ENCODE measurements at places on chromosomes 4 and X. TPM values are rescaled to one million over a fixed set of nuclear protein-coding genes. Genes with fewer than 3 reads are reported as not detected.
A peak's percentile ranks its signal among the peaks of the same experiment; 100 is the strongest.

The SHROOM4 gene
- 16.0 TPM for total RNA-seq

The GABRQ gene
- not detected for total RNA-seq

The SMIM10L2A gene
- 0.63 TPM for total RNA-seq

The MAGEA8 gene
- not detected for total RNA-seq

The HSFX3 gene
- not detected for total RNA-seq

DNA sequence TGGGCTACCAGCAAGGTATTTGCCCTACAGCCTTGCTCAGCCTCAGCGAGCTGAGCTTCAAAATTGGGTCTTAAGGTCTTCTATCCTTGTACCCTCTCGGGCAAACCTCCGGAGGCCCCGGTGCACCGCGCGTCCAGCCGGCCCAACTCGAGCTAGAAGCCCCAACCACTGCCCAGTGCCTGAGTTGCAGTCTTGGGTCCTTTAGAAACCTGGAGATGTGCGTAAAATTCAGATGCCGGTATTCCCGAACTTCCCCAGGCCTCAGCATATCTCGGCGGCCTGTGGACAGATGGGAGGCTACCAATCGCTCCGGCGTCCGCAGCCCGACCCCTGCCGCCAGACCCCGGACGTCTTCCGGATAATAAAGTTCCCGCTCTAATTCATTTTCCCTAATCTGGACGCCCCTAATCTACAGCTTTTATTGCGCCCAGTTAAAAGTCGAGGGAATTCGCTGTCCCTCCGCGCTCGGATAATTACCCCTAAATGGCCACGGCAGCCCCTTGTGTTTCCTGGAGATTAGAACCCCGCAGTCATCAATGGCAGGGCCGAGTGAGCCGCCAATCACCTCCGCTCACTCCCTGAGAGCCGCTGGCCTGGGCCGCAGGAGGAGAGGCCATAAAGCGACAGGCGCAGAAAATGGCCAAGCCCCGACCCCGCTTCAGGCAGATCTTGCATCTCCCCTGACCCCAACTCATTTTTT, 1.5 kb upstream of the MSX1 start:
- DNase-seq, result no peak

DNA sequence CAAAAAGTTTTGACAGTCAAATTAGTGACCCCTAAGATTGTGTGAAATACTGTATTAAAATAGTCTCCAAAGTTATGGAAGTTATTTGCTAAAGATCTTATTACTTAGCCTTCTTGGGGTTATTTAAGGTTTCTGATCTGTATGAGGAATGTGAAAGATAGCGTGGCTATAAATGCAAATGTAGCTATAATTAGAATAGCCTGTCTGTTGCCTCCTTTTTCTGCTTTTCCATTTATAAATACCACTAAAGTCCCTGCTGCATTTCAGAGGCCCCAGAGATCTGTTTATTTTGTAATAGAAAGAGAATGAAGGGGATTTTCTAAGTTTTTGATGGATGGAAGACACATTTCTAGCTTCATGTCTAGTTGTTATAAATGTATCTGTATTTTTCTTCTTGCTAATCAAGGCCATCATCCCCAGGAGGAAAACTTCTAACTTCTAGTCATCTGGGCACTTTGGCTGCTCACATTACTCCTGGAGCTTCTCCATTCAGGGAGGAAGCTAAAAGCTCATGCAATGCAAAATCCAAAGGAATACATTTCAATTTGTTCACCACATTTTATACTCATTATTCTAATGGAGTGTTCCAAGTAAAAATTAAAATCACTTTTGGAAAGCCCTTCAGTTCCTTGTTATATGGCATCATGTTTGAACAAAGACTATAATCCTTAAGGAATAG, 73.9 kb downstream of the INTS12 start:
- DNase-seq, result no peak

GRCh38 chr4:88102026-88102425, 56.4 kb downstream of the ABCG2 start:
- no peak for DNase-seq

- DNase-seq, result no peak
These were observed 460.8 kb downstream of the TMA16 start for GRCh38 chr4:163955288-163955687.

- DNase-seq, result no peak
These were observed 37.7 kb upstream of the NUDT6 start for GRCh38 chr4:122959981-122960610.

DNA sequence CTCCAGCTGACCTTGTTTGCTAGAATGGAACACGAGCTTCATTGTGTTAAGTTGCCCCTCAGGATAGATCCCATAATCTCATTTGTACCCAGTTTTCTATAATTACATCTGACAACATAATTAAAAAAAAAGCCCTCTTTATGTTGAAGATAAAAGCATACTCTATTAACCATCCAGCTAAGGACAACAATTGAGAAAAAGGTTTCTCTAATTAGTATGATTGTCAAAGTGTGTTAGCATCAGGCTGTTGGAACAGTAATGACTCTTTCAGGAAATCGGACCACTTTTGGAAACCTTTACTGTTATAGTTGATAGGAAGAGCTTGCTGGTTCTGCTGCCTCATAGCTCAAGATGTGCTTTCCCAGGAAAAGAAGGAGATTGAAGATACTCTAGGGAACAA, 172.6 kb downstream of the FHIP1A start:
- DNase-seq, result no peak

- DNase-seq, result no peak
These were observed 23.1 kb downstream of the DACH2 start for GRCh38 chrX:86171366-86171765.

- no peak for DNase-seq
These were observed 199.0 kb upstream of the MAMLD1 start for GRCh38 chrX:150163956-150164726.

- no peak for DNase-seq
These were observed 1683.1 kb upstream of the ADGRL3 start for GRCh38 chr4:59517007-59517406.

DNA sequence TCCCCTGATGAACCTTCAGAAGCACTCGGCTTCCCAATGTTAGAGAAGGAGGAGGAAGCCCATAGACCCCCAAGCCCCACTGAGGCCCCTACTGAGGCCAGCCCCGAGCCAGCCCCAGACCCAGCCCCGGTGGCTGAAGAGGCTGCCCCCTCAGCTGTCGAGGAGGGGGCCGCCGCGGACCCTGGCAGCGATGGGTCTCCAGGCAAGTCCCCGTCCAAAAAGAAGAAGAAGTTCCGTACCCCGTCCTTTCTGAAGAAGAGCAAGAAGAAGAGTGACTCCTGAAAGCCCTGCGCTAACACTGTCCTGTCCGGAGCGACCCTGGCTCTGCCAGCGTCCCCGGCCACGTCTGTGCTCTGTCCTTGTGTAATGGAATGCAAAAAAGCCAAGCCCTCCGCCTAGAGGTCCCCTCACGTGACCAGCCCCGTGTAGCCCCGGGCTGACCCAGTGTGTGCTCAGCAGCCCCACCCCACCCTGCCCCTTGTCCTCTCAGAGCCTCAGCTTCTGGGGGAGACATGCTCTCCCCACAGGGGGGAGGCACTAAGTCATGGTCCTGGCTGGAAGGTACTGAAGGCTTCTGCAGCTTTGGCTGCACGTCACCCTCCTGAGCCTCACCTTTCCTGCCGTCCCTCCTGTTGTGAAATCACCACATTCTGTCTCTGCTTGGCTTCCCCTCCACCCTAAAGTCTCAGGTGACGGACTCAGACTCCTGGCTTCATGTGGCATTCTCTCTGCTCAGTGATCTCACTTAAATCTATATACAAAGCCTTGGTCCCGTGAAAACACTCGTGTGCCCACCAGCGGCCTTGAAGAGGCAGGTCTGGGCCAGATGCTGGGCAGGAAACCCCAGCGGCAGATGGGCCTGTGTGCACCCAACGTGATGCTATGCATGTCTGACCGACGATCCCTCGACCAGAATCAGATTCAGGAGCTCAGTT, 34.7 kb downstream of the NOP14 start:
- peak; percentile 0 for DNase-seq
